ENCODE measurements at places on chromosomes 3 and 15.

DNA sequence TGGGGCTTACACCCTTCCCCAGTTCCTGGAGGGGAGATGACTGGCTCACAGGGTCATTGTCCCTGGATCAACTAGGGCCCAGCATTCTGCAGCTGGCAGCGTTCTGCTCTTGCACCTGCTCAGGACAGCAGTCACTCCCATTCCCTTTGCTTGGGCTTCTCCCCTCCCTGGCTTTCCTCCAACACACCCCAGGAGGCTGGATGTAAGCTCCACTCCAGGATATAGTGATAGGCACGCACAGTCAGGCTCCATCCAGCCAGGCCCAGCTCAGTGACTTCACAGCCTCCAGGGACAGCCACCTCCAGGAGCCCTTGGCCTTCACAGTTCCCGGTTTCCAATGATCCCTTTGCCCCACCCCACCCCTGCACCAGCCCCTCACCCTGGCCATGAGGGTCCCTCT is 1.9 kb downstream of the SPTBN5 start:
- no peak for DNase-seq

DNA sequence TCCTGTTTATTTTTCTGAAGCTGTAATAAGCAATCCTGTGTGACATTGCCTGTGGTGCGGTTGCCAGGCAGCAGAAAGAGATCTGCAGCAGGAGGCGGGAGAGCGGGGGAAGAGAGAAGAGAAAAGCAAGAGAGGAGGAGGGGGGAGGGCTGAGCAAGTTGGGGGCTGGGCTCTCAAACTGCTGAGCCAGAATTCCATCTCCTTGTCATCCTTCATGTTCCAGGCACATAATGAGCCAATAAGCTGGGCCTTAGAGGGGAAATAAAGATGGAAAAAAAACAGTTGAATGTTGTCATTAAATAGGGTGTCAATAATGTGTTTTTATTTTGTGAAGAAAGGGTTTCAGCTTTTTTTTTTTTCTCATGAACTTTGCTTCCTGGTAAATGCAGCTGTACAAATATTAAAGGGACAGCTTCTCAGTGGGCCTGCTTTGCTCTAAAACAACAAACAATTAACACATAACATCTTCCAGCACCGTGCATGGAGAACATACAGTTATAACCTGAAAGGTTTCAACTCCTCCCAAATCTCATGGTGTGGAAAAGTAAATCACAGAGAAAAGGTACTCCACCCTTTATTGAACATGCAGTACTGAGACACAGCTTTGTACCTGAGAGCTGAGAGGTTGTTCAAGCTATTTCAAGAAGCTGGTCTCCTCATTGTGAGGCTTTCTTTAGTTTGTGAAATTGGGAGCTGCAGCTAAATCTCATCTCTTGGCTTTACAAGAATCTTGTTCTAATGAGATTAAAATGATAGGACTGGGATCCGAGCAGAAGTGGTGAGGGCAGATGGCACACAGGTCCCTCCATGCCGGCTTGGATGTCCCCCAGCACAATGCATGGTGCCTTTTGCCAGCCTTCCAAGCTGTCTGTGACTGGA is 451.1 kb upstream of the KCNMB2 start:
- no peak for DNase-seq

- no peak for DNase-seq
These were observed 52.0 kb downstream of the DNAJC13 start for GRCh38 chr3:132469326-132469725.

DNA sequence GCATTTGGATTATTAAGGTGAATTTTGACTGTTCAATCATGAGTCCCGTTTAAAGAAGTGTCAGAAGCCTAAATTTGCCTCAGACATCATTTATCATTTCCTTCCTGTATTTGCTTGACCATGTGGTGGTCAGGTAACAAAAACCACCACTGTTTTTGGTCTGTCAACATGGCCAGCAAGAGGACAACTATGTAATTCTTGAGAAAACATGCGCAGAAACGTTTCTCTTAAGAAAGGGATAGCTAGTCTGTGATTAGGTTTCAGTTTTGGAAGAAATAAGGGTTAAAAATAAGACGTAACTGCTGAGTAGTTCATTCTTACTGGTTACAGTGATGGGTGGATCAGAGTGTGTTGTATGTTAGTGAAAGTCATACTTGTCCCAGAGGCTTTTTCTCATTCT is 204.5 kb downstream of the AKAP13 start:
- no peak for DNase-seq

- no peak for DNase-seq
These were observed 224.8 kb upstream of the HES1 start for GRCh38 chr3:193910886-193911738.

GRCh38 chr15:72086010-72086697 is 31.8 kb downstream of the MYO9A start:
- no peak for DNase-seq

GRCh38 chr3:181626036-181626435 is 85.7 kb upstream of the SOX2 start:
- DNase-seq = no peak

DNA sequence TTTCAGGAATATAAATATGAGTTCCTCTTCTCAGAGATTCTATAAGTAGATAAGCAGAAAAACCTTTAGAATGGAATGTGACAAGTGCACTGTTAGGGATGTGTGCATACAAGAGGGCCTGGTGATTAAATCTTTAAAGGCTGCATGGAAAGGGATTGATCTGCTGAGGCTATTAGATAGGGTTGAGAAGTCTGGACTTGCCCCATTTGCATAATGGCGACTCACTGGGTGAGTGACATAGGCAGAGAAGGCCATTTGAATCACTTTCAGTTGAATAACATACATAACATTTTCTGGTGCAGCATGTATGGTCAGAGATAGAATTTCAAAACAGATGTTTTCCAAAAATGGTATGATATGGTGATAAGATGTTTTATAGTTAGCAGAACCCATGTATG is 156.9 kb downstream of the ZNF621 start:
- DNase-seq = no peak

- DNase-seq = no peak
These were observed 26.1 kb upstream of the MANF start for GRCh38 chr3:51358981-51359380.

DNA sequence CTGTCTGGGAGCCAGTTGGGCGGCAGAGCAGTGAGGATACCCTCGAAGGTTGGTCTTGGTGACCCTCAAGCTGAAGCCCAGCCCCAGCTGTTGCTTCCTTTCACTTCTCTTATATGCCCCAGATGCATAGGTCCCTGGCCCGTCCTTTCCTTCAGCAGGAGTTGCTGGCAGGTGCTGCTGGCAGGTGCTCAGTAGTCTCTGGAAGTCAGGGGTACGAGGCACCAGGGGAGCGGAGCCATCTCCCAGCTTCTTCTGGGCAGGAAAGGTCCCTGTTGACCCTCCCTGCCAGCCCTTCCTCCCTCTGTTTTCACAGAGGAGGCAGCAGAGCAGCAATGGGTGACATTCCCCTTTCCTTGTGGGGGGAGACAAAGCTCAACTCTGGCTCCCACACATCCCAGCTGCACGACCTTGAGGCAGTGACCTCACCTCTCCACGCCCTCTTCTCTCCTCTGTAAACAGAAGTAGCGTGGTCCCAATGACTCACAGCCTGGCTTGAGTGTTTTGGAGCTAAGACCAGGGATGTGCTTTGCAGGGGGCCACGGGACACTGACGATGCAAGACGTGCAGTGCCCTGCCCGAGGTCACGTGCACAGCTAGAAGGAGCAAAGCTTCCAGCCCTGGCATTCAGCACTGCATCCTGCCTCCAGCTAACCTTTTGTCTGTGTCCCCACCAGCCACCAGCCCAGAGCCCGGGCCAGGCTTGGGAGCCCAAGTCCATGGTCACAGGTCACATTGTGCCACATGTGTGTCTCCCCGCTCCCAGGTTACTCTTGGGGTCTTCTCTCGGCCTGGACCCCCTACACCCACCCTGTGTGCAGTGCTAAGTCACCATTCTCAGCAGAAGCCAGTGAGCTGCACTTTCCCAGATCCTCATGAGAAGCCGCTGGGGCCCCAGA is 49.7 kb downstream of the SLC6A6 start:
- no peak for DNase-seq

- DNase-seq = no peak
These were observed 156.5 kb downstream of the CADPS start for GRCh38 chr3:62718515-62719320.

GRCh38 chr15:73923488-73924164 is 2.6 kb upstream of the LOXL1 start:
- no peak for DNase-seq

DNA sequence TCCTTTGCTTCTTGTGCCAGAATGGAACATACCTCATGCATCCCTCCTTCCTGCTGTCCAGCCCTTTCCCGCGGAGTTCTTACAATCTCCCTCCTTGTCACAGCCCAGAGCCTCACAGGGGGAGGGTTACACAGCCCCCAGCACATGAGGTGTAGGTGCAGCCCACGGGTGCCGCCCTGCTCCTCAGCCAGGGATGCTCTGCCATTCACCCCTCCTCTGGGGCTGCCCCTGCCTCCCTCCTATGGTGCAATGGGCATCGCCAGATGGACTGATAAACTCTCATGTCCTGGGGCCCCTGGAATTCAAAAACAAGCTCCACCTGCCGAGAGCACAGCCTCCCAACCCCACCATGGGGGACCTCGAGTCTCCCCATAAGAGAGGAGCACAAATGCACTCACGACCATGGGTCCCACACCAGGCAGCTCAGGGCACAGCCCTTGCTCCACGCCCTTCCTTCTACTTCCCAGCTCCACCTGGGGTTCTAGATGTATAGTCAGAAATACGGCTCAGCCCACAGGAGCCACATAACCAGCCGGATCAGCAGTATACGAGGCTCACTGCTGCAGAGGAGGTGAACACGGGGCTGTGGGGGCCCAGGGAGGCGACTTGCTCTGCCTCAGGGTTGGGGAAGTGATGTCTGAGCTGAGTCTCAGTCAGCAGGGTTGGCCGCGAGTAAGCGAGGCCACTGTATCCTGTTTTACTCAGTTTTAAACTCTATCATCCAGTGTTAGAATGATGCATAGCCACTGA is 269.7 kb upstream of the LYSMD4 start:
- no peak for DNase-seq

DNA sequence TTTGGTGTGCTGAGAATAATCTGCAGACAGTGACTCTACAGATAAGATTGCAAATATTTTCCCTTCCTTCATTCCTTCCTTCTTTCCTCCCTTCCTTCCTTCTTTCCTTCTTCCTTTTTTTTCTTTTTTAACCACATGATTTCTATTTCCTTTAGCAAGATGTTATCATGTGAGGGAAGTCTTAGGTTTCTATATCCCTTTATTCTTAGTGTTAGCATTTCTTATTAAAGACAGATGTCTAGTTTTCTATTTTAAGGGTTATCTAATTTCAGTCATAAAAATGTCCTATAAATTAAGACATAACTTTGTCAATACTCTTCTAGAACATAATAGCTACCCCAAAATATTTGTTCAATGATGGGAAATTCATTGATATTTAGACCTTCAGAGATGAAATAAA is 470.9 kb downstream of the LPP start:
- no peak for DNase-seq

DNA sequence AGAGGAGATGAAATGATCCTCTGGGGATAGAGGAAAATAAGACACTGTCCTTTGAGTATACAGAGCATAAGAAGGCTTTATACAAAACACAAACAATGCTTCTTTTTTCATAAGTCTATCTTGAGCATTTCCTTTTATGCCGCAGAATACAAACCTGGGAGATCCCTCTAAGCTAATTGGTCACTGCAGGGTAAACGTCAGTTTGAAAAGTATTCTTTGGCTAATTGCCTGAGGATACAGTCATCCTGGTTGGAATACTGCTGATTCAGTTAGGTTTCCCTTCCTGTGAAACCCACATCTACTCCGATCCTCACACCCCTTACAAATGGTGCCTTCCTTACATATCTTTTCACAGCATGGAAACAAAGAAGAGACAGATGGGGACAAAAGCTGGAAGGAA is 10.6 kb downstream of the WNT5A start:
- no peak for DNase-seq

DNA sequence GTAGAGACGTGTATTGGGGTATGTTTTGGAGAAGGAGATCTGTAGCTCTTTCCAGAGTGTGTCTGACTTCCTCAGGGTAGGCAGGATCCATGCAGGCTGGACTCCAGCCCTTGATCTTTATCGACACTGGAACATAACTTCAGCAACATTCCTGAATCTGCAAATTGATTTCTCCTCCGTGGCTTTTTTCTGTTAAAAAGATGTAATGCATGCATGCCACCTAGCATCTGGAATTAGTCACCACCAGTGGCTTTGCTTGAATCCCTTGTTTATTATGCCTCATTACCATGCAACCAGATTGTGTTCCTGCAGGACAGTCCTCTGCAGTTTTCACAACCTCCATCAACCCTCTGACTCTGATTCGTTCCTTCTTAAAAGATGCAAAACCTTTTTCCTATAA is 86.1 kb downstream of the CCNL1 start:
- DNase-seq = no peak

DNA sequence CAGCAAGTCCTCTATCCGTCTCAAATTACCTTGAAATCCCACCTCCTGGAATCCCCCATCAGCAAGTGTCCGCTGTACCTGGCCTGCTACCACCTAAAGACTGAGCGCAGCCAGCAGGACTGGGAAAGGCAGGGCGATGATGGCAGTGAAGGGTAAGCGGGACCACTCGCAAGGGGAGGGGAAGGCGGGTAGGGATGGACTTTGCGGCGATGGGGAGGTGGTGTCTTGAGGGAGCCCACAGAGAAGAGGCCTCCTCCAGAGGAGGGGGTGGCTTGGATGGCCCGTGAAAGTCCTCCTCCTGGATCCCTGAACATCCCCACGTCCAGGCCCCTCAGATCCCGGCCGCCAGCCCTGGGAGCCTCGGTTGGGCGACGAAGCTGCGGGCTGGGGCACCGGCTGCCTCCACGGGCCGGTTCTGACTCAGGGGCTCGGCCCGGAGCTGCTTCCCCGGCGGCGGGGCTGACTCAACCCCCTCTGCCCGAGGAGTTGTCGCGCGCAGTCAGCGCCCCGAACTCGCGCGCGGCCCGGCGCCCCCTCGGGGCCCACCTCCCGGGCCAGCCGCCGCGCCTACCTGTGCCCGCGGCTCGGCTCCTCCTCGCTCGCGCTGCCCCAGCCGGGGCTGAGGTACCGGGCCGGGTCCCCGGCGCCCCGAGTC is 512 bp downstream of the LARP6 start:
- DNase-seq = no peak

- no peak for DNase-seq
These were observed 792 bp downstream of the TPRA1 start for GRCh38 chr3:127589600-127590281.

DNA sequence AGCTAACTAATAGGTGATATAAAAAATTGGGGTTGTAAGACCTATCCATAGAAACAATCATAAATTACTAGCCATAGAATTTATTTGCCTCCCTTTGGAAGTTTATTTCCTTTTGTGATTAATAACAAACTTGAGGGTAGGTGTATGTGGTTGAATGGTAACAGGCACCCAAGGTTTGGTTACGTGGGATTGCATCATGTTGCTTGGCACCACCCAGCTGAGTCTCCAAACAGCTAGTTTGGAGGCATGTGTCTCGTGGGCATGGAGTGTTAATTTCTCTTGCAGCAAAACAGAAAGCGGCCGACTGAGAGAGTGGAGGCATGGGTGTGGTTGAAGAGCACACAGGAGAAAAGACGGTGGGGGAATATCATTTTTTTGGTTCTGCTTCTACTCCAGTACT is 441.4 kb downstream of the CNTN4 start:
- DNase-seq = no peak
